Stimulated activated CD8-positive, alpha-beta memory T cell treated with anti-CD3 and anti-CD28 coated beads, Interleukin-7, amount 100 ng/mL, for 1 hour (primary cell): ENCODE measurements at places on chromosomes 12 and 14.

DNA sequence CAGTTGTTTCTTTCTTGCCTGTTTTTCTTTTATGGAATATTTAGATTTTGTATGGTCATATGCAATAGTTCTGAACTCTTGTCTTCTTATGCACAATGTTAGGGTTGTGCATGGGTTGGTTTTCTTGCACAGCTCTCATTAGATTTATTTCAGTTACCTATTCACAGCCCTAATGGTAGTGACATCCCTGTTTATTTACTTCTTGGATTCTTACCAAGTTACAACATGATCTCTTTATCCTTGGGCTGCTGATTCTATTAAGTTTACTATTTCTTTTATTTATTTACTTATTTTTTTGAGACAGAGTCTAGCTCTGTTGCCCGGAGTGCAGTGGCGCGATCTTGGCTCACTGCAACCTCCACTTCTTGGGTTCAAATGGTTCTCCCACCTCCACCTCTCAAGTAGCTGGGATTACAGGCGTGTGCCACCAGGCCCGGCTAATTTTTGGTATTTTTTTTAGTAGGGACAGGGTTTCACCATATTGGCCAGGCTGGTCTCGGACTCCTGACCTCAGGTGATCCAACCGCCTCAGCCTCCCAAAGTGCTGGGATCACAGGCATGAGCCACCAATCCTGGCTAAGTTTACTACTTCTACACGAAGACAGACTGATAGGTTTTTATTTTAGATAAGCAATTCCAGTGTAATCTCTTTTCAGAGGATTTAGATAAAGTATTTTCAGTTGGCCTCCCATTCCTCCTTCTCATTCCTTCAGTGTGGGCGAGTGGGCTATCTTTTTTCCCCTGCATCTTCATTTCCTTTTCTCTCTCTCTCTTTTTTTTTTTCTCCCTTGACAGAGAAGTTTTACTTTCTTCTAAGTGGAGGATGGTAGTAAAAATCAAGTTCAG lies 395.1 kb upstream of the RGS6 start:
- no peak for DNase-seq

DNA sequence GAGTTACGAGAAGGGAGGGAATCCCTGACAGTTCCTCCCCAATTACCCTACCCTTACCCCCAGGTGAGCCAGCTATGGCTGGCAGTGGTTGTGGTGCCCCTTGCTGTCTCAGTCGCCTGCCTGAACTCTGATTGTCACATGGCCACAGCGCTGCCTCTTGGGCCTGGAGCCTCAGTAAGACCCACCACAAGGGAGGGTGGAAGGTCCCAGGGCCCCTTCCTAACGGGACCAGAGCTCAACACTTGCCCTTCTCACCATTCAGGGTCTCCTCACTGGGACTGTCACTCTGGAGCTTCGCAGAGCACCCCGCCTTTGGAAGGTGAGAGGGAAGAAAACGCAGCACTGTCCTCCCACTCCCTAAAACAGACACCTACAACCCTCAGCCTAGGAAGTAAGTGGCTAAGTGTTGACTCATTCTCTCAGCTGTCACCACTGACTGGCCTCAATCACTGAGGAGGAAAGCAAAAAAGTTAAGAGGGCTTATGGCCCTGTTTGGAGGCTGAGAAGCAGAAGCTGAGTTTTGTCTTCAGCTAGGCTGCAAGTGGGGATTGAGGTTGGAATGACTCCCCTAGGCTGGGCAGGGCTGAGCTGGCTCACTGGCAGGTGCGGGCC lies 1.0 kb downstream of the TMEM253 start:
- DNase-seq: no peak

- no peak for DNase-seq
Observed at GRCh38 chr12:42935756-42936155, 346.2 kb upstream of the PRICKLE1 start.

DNA sequence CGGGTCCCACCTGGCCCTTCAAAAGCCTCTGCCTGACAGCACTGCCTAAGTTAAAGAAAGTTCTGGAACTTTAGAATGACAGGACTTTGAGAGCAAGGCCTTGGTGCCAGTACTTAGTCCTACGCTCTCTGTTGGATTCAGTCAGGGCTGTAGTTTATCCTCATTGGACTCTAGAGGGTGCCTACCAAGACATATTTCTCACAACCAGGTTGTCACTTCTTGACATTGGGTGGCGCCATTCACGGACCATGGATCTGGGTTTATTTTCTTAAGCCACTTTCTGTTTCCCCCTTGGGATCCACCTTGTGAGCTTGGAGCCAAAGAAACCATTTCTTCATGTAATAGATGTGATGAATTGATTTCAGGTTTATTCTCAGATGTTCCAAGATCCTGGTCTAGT lies 787.0 kb upstream of the TBX3 start:
- no peak for DNase-seq

GRCh38 chr12:131012279-131013069 lies 58.8 kb downstream of the ADGRD1 start:
- no peak for DNase-seq

DNA sequence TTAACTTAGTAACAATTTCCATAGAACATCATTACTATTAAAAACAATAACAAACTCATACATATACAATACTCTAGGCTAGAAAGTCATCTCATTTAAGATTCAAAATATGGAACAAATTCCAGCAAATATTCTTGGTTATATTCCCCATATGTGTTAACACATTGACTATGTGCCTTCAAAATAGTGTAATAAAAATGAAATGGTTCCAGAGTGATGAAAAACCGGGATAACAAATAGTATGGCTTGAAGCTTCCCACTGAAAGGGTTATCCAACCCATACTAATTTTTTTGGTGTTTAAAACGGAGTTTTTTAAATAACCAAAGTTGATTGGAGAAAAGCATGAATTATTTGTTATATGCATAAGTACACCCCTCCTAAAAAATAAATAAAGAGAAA lies 5.3 kb downstream of the LRIG3 start:
- DNase-seq: no peak

GRCh38 chr14:50954811-50955372 lies 10.6 kb upstream of the PYGL start:
- no peak for DNase-seq

DNA sequence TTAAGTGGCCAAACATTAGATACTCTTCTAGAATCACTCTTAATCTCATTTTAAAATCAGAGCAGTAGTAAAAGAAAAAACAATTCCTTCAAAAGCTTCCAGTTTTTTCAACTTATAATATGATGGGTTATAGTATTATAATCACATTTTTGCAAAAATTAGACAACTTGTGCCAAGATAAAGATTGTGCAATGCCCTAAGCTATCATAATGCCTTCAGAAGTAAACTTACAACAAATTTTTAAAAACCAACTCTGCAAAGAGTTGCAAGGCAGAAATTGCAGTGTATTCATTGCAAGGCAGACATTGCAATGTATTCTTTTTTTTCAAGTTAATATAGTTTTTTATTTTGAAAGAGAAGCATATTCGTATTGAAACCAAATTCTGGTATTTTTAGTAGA lies 47.2 kb upstream of the KITLG start:
- no peak for DNase-seq

DNA sequence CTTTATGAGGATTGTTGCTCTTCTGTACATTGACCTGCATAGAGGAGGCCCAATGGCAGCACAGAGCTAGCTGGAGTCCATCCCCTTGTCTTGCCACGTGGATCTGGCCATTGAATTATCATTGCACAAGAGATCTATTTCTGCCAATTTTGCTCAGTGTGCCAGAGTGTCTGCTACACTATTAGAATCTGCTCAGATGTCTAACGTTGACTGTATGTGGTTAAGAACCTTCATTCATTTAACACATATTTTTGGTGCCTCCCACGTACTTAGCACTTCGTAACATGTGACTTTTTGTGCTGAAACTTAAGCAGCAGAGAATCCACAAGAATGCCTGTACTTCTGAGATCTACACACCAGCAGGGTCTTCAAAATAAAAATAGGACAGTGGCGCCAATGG lies 166.0 kb upstream of the VASH1 start:
- DNase-seq: no peak

DNA sequence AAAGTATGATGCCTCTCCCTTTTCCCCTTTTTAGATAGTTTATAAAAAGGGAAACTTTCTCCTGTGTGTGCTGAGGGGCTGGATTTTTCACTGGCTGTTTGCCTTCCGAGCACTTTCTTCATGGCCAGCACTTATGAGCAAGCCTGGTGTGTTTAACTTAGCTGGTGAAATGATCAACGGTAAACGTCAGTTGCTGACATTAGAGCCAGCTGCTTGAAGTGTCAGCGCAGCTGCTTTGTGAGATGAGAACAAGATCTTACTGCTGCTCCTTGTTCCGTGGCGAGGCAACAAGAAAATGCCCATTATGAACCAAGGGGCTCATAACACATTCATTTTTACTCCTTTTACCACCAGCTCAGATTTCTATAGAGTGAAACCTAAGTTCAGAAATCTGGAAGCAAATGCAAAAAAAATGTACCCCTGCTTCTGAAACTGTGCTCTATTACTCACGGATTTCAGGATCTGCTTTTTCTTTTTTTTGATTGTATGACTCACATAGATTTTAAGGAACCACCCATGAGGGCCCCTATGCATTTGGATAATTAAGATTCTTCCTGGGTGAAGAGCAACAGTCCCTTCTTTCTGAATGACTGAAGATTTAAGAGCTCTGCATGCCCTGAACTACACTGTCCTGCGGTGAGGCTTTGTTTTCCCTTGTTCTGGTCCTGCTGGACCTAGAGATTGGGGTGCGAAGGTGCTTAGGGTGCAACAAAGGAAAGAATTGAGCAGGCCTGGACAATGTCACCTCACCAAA lies 74.3 kb upstream of the CPM start:
- no peak for DNase-seq

DNA sequence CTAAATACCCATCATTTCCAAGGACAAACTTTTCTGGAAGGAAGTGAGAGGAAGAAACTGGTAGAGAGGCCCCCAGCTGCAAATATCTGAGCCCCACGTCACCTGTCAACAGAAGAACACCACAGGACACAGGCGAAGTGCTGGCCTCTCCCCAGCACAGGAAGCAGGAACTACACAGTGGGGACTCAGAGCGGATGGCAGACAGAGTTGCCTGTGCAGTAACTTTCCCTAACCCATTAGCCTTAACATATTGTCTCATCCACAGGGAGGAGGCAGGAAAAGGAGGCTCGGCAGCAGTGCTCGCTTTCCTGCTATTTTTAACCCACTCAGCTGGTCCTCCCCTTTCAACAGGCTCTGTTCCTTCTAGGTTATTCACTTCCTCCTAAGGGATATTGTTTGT lies 111.5 kb upstream of the TMPO start:
- DNase-seq: no peak

- DNase-seq: no peak
Observed at GRCh38 chr12:125169870-125170269, 104.6 kb downstream of the AACS start.

- DNase-seq: no peak
Observed at GRCh38 chr12:125685915-125686314, 620.7 kb downstream of the AACS start.

- DNase-seq: no peak
Observed at GRCh38 chr12:4506430-4506829, 32.3 kb upstream of the RAD51AP1 start.

DNA sequence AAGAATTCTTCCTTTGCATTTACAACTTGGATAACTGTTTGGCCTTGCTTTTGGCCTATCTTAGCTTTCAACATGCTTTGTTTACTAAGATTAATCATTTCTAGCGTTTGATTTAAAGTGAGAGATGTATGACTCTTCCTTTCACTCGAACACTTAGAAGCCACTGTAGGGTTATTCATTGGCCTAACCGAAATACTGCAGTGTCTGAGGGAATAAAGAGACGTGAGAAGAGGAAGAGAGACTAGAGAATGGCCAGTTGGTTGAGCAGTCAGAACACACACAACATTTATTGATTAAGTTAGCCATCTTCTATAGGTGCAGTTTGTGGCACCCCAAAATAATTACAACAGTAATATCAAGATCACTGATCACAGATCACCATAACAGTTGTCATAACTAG lies 62.3 kb upstream of the CCDC175 start:
- DNase-seq: no peak

DNA sequence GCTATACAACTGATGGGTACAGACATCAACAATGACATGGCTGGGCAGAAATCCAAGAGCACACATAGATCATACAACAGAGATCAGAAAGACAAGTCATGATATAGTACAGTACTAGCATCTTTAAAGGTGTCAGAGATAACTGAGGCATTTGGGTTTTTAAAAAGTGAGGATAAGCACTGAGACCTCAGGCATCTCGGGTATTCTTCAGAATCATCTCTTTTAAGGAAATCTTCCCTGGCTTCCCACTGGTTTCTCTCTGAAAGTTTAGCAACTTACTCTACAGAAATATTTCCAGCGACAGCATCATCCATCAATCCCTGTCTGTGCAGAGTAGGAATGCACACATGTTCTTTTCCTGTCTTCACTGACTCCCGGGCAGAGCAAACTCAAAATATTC lies 93.2 kb upstream of the PARP11 start:
- DNase-seq: no peak

GRCh38 chr12:67243260-67243659 lies 25.9 kb upstream of the CAND1 start:
- DNase-seq: no peak

DNA sequence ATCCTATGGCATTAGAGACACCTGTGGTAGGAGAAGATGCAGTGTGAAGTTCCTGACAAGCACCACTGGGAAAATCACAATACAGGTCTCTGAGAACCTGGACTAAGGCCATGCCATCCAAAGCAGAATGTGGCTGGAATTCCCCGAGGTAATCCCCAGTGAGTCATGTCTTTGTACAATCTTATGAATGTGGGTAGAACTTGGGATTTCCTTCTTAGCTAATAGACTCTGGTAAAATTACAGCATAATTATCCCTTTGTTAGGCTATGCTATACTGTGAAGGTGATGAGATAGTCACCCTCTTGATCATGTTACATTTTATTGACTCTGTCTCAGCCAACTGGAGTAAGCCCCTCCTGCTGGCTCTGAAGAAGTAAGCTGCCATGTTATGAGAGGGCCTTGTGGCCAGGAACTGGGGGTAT lies 224.3 kb upstream of the DCN start:
- DNase-seq: no peak

- DNase-seq: no peak
Observed at GRCh38 chr12:96356831-96357230, 43.4 kb downstream of the CDK17 start.

DNA sequence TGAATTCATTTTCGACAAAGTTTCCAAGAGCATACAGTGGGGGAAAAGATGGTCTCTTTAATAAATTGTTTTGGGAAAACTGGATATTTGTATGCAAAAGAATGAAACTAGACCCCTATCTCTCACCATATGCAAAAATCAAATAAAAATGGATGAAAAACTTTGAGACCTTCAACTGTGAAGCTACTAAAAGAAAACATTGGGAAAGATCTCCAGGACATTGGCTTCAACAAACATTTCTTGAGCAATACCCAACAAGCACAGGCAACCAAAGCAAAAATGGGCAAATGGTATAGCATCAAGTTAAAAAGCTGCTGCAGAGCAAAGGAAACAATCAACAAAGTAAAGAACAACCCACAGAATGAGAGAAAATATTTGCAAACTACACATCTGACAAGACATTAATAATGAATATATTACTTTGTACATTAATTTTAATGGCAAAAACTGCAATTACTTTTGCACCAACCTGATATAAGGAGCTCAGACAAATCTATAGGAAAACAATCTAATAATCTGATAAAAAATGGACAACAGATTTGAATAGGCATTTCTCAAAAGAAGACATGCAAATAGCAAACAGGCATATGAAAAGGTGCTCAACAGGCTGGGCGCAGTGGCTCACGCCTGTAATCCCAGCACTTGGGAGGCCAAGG lies 50.7 kb downstream of the NUBPL start:
- no peak for DNase-seq

GRCh38 chr12:111174251-111174960 lies 194.5 kb downstream of the PHETA1 start:
- DNase-seq: no peak
